Bronchial epithelial cell (primary cell): ENCODE measurements at places on chromosomes 11 and 22. TPM values are rescaled to one million over a fixed set of nuclear protein-coding genes. Genes with fewer than 3 reads are reported as not detected.

Gene APOL1
- total RNA-seq: 1.8 and 3.1 TPM in 2 replicates

Gene ARHGEF12
- 65.6 and 87.6 TPM in 2 replicates for total RNA-seq

Gene GRM5
- total RNA-seq: under 0.01 TPM in 1 of 2 replicates, not detected in the other

Gene ALG9
- 24.3 and 30.5 TPM in 2 replicates for total RNA-seq

Gene JAM3
- total RNA-seq: 0.26 and 1.6 TPM in 2 replicates

Gene SPA17
- total RNA-seq: 2.4 and 5.8 TPM in 2 replicates

Gene ZNF215
- total RNA-seq: 4.7 and 6.1 TPM in 2 replicates

Gene NCAM1
- total RNA-seq: under 0.01 TPM in 1 of 2 replicates, not detected in the other

Gene CASP4
- 172 and 250 TPM in 2 replicates for total RNA-seq

Gene SLC22A6
- total RNA-seq: not detected in 2 replicates

Gene MRGPRE
- not detected in 2 replicates for total RNA-seq

Gene CD151
- 321 and 324 TPM in 2 replicates for total RNA-seq

Gene MUC5B
- total RNA-seq: not detected in 2 replicates

Gene MAJIN
- total RNA-seq: not detected in 2 replicates

Gene ALKBH3
- 67.7 and 78.0 TPM in 2 replicates for total RNA-seq

Gene PTPN5
- total RNA-seq: not detected in 2 replicates

Gene OR52N4
- not detected in 2 replicates for total RNA-seq

Gene FIBIN
- total RNA-seq: 14.2 and 33.4 TPM in 2 replicates

Gene MYOD1
- total RNA-seq: not detected in 2 replicates

Gene NNMT
- 0.38 and 11.6 TPM in 2 replicates for total RNA-seq

Gene APOC3
- not detected in 2 replicates for total RNA-seq

Gene KCNQ1OT1
- 0.53 and 0.64 TPM in 2 replicates for total RNA-seq

Gene ELF5
- 0.53 and 3.7 TPM in 2 replicates for total RNA-seq

Gene OR52E4
- total RNA-seq: not detected in 2 replicates

Gene EHF
- total RNA-seq: 239 and 322 TPM in 2 replicates
